ENCODE measurements at places on chromosomes 2 and 18. TPM values are rescaled to one million over a fixed set of nuclear protein-coding genes. Genes with fewer than 3 reads are reported as not detected.

The SLC40A1 gene
- total RNA-seq, result 2.4 TPM

GRCh38 chr18:6021306-6022073 is 126.2 kb upstream of the TMEM200C start:
- no peak for DNase-seq

GRCh38 chr2:230758566-230759480 is 46.2 kb downstream of the CAB39 start:
- DNase-seq, result no peak

- DNase-seq, result no peak
Observed at GRCh38 chr2:39492716-39493115, 55.6 kb upstream of the MAP4K3 start.

DNA sequence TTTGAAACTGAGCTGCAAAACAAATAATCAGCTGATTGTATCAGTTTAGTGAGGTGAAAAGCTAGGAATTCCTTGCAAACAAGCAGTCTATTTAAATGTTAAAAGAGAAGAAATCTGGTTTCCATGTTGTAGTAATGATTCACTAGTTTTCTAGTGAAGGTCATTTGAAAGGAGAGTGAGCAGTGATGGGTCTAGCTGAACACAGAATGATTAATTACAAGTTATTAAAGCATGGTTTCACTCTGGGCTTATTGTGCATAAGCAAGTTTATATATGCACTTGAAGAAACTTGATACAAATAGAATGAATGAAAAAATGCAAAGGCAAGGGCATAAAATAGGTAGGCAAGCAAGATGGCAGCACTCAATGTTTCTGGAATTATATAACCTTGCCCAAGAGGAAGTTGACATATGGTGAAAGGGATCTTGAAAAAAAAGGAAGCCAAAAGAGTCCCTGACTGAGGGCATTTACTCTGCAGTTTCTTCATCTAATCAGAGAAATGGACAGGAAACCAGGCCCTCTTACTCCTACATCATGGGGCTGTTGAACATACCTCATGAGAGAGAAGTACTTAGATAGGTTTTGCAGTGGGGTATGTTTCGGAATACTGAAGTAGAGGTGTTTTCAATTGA is 53.2 kb downstream of the PLCL1 start:
- no peak for DNase-seq

DNA sequence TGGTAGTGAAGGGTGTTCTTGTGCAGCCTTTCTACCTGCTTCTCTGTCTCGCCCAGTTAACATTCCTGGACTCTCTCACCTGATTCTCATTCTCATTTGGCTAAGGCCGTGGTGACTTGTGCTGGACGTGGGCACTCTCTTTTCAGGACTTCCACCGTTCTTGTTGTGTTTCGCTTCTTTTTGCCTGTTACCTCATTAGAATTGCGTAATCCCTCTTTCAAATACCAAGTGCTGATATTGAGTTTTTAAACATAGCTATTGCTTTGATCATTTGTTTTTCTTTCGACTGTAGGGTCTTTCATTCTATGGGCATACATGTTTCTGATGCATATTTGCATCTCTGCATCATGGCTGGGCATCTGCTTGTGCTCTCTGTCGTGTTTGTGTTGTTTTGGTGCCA is 287.0 kb downstream of the ALPK2 start:
- DNase-seq, result no peak

DNA sequence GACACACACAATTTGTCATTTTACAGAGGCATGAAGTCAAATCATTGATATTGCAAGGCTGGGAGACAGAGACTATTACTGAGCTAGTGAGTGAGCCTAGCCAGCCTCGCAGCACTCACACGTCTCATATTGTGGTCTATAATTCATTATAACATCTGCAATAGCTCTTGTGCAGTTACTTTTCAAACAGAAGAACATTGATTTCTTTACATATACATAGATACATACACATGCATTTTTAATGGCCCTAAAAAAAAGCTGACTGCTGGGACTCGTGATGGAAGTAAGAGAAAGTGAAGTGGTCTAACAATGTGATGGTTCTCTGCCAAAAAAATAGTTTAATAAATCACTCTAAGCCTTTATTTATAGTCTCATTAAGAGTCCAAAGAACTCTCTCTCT is 56.8 kb downstream of the KIAA2012 start:
- DNase-seq, result no peak

DNA sequence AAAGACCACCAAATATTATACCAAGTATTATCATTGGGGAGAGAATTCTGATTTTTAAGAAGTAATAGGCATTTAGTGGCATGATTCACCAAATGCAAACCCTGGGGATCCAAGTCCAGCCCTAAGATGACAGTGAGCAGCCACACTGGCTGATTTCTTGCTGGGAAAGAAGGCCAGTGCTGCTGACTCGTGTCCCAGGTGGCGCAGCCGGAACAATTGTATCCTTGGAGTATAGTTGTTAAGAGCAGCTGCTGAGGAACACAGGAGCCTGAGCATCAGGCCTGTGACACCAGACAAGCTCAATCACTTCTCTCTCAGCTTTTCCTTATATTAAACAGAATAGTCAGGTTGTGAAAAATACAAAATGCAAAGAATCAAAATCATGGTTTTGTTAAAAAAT is 48.4 kb downstream of the LRP1B start:
- DNase-seq, result no peak

The TWIST2 gene
- total RNA-seq, result not detected

The PROKR1 gene
- total RNA-seq, result not detected

The KRTCAP3 gene
- total RNA-seq, result 4.8 TPM

DNA sequence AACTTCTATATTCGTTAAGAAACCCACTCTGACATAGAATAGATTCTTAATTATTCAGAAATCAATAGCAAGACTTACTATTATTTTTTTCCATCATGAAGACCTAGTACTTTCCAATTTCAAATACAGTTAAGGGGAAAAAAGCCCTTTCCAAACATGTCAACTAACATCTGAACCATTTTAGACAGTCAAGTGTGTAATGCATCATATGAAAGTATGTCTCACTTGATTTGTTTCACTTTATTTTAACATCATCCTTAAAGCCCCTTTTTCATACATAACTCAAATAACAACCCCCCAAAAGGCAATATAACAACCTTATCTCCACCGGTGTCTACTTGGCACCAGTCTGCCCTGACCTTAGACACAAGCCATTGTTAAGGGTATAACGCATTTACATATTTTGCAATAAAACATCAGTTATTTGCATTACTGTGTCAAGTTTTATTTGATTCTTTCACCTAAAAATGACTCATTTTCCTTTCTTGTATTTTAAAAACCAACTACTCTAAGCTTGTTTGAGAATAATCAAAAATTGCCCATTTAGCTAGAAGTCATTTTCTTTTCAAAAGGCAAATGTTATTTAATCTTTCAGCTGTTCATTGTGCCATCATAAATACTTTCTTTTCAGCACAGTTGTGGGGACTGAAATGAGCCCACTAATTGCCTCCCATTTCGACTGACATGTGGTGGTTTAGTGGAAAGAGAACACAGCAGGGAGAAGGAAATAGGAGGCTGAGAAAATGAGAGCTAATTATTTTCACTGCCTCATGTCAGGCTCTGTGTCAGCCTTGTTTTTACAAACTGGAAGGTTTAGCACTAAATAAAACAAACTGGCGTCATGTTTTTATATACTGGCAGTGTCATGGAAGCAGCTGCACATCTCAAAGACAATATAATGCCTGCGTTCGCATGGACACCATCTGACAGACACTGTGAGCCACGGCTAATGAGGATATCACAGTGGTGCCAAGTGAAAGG is 104.7 kb upstream of the CDCA7 start:
- DNase-seq, result no peak

The ABCG5 gene
- not detected for total RNA-seq
